Umbilical cord (tissue), 2 donors: ENCODE measurements at places on chromosomes 1 and 21.
A peak's percentile ranks its signal among the peaks of the same experiment; 100 is the strongest.

DNA sequence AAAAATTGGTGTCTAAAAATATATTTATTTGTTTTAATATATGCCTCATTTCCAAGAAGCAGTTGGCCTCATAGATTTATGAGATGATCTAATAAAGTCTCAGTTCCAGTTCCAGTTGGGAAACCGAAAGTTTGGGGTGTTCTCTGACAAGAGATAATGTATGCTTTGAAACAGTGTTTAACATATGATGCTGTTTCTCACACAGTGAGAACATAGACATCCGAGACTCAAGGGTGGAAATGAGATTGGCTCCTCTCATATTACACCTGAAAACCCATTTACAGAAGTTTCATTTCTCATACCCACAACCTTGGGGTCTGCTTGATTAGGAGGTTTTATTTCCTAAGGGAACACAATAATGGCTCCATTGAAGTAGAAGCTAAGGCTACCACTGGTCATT is 200.6 kb upstream of the BEND5 start:
- DNase-seq, result no peak

- DNase-seq, result no peak
These were observed 5.1 kb downstream of the NAV1 start for GRCh38 chr1:201543871-201544642.

GRCh38 chr1:112536561-112536960 is 27.8 kb downstream of the WNT2B start:
- DNase-seq, result no peak

DNA sequence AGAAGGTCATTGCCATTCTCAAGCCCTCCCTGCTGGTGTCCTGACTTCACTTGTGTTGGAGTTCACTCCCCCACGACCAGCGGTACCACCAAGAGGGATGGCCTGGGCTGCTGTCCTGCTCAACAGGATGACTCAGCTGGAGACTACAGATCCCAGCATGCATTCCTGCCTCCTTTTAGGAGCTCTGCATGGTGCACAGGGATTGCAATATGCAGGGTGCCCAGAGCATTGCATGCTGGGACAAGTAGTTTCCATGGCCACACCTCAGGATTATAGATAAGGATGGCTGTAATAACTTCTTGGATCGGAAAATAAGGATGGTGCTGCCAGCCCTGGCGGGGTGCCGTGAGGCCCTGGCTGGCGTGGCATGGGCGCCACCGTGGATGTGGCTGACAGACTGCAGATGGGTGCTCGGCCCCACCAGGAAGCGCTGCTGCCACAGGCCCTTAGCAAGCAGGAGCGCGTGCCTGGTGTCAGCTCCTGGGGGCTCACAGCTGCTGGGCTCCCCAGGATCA is 150.0 kb downstream of the CASZ1 start:
- no peak for DNase-seq

DNA sequence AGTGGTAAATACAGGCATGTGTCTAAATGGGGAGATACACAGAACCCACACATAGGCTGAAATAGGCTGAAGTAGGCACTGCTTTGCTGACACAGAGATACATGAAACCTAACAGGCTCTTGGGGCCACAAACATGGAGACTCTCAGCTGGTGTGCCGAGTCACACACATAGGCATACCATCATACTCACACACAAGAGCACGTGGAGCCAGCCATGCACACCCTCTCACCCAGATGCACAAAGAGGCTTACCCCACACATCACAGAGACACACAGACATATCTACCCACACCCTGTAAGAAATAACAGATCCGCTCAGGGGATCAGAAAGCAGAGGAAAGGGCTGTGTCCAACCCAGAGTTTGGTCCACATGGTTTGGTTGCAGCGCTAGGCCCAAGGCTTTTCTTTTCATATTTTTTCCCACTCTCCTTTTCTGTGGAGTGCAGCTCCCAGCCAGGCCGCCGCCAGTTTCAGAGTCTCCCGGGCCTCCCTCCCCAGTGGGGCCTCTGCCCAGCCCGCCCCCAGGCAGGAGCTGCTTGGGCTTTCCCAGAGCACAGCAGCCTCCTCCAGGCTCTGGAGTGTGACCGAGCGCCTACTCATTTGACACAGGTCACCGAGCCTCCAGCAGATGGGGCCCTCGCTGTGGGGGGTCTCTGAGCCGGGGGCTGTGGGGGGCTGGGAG is 3.9 kb upstream of the POU3F1 start:
- peak; percentile 71 for DNase-seq

DNA sequence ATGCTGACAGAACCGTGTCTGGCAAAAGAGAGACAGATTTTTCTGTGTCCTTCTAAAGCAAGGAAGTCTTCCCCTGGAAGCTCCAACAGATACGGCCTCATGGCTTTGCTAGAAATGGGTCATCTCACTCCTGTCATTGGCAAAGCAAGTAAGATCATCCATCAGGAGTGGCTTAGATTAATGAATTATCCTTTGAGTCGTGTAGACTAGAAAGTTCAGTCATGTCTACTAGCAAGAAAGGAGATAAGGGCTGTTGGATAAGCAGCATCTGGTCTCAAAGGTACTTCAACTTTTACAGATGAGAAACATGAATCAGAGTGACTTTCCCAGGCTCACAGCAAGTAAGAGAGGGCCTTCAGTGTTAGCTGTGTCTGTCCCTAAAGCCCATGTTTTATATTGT is 3.4 kb upstream of the AGO3 start:
- DNase-seq, result no peak

- DNase-seq, result no peak
These were observed 29.1 kb downstream of the PLPP3 start for GRCh38 chr1:56550138-56550858.

DNA sequence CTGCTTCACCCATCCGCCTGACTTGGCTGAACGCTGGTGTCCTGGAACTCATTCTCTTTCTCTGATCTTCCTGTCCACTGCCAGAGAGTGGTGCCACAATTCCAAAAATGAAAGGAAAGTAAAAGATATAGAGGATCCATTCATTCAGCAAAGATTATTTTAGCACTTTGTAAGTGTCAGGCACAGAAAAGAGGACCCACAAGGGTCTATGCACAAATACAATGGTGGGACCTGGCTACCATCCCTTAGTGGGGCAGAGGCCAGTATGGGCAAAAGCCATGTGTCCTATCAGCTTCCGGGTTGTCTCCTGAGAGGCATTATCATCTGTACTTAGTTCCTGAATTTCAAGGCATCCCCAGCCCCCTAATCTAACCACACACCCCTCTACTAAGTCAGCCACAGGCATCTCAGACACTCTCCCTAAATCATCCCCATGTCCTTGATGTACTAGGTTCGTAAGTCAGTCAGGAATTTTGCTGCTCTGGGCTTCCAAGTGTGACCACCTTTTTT is 19.0 kb downstream of the SSR2 start:
- DNase-seq, result no peak

- no peak for DNase-seq
These were observed 77.0 kb upstream of the SPATA6 start for GRCh38 chr1:48548985-48549384.

GRCh38 chr1:55154616-55155015 is 60.5 kb downstream of the USP24 start:
- no peak for DNase-seq

- DNase-seq, result no peak
These were observed at the start of gene FCRL5 for GRCh38 chr1:157551694-157552693. Gene FCRL5, minus strand, starts transcription at chr1:157552515. Its CDS starts 153 bp downstream, at chr1:157552362.

GRCh38 chr1:210236386-210236839 is 3.8 kb downstream of the SERTAD4 start:
- DNase-seq, result no peak

DNA sequence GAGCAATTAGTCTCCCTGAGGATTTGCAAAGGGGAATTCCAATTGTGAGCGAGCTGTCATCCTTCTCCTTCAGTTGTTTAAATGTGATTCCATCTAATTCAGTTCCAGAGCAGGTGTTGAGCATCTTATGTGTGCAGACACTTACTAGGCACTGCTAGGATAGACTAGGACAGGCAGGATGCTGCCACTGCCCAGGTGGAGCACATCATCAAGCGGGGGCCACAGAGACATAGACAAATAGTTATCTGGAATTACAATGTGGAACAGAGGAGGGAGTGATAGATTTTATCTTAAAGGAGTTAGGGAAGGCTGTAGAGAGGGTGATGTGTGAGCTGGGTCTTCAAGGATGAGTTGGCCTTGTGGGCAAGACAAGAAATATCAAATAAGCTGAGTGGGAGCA is 55.9 kb downstream of the CDC7 start:
- no peak for DNase-seq

- DNase-seq, result no peak
These were observed 117.1 kb upstream of the IPO9 start for GRCh38 chr1:201711811-201712210.

DNA sequence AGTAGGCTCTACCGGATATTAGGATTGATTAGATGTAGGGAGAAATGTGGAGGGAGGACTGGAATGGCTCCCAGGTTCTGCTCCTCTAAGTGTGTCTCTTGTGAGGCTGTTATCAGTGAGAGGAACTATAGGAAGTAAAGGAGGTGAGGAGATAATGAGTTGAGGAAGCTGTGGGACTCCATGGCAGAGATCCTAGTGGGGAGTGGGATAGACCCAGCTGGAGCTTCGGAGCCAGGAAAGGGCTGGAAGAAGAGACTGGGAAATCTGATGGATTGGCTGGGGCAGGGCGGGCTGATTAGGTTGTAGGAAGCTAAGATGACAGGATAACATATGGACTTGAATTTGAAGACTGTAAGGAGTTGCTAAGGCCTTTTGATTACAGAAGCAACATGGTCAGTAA is 14.8 kb upstream of the BCL9 start:
- DNase-seq, result no peak

GRCh38 chr21:36692114-36692834 is 6.6 kb upstream of the SIM2 start:
- DNase-seq, result no peak

DNA sequence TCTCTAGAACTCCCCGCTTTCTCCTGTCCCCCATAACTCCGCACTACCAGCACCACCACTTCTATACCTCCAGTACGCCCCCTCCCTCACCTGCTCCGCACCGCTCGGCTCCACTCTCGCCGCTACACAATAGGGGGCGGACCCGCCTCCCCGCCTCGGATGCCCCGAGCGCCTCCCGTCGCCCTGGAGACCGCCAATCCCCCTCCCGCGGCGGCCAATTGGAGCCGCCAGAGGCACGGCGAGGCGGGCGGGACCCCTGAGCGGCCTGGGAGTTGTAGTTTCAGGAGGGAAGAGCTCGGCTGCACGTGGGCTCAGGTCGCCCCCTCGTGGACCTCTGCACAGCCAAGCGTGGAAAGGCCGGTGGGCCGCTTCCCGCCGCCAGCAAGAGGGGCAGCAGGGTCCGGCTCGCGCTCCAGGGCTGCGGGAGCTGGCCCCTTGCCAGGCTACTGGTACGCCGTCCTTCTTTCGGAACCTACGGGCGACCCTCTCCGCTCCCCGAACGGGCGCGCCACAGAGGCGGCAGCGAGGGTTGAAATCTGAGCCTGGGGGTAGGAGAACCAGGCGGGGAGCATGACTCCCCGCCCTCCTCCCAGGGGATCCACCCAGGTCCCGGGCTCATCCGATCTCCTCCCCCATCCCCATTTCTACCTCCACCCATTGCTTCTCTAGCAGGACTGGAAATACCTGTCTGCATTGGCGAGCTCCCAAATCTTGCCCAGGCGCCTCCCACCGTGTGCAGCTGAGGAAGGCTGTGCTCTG is at the start of gene IGSF9:
TSS of gene IGSF9 (minus strand) at position 131 of the 759 bp plus-strand sequence. CDS start 2,159 bp downstream, outside the sequence.
- DNase-seq, result peak; percentile 93

GRCh38 chr1:33022650-33023200 is 14.0 kb downstream of the AK2 start:
- DNase-seq, result no peak

- no peak for DNase-seq
These were observed 75.9 kb upstream of the ETS2 start for GRCh38 chr21:38729754-38730379.

GRCh38 chr1:34155860-34156259 is 9.2 kb downstream of the CSMD2 start:
- no peak for DNase-seq

DNA sequence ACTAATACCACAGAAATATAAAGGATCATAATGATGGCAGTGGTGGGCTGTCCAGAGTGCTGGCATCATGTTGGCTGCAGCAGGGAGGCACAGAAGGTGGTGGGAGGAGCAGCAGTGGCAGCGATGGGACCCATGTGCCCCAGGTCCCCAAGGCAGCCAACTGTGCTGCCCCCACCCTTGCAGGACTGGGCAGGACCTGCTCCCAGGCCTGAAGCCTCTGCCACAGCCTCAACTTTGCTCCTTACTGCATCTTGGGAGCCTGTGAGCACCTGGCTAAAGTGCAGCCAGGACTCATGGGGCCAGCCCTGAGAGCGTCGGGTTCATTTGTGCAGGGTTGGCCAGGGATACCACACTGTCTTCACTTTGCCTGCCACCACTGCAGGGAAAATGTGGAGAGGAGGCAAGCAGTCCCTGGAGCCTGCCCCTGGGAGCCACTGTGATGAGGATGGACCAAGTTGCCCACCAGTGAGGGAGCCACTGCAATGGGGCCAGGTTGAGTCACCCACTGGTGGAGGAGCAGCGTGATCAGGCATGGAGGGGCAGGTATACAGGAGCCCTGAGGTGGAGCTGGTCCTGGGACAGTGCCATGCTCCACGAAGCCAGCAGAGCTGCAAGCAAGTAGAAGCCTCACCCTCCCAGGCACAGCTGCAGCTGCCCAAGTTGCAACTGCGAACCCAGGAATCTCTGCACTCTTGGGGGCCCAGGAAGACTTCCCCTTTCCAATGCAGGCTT is 25.3 kb upstream of the DENND1B start:
- DNase-seq, result no peak

DNA sequence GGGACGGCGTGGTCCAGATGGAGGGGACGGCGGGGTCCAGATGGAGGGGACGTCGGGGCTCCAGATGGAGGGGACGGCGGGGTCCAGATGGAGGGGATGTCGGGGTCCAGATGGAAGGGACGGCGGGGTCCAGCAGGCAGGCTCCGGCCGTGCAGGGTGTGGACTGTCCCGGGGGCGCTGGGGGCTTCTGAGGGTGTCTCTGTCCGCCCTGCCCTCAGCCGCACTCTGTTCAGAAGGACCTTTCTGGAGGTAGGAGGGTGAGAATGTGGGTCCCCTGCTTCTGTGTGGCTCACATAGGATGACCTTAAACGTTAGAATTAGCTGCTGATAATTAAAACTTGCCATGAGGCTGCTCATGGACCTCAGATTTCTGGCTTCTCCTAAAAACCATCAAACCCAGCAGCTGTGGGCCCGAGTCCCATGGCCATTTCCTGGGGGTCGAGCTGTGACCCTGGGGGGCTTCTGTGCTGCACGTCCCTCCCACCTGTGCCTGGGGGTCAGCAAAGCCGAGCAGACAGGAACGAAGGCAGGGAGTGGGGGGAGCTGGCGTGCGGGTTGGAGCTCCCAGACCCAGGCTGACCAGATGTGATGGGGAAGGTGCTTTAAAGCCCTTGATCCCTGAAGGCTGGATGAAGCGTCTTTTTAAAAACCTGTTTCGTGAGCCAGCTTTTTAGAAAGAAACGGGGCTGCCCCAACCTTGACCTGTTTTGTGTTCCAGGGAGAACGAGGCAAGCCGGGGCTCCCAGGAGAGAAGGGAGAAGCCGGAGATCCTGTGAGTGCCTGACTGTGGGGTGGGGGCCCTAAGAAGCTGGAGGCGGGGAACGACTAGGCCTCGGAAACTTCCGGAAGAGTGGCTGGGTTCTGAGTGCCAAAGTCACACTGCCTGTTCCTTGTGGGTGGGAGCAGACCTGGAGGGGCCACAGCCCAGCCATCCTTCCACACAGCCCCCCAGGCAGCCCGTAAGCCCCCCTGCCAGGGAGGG is 7.1 kb downstream of the COL6A1 start:
- DNase-seq, result no peak
